T-helper 1 cell (primary cell): ENCODE measurements at places on chromosomes 7 and 10.
A peak's percentile ranks its signal among the peaks of the same experiment; 100 is the strongest.

DNA sequence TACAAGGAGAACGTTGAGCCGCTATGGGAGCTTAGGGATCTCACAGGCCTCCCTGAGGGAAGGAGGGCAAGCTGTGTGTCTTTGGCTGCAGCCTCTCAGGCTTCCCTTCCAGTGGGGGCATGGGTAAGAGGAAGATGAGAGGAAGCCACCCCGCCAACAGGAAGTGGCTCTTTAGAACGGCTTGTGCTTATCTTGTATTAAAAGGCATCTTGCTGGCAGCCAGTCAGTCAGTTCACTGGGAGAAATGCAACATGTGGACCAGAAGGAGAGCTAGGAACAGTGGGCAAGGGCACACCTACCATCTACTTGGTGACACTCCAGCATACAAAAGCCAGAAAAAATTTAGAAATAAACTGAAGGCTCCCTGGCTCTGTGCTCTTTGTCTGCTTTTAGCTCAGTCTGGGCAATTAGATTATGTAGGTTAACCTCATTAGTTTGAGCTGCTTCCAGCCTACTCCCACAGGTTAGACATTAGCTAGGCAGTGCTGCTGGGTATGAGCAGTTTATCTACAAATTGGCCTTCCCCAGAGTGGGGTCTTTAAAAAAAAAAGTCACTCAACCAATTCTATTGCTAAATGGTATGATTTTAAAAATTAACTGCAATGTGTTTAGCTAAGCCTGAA, 595.9 kb downstream of the KCNMA1 start:
- no peak for DNase-seq

GRCh38 chr10:101223274-101224059, 5.8 kb downstream of the LBX1 start:
- DNase-seq = no peak

DNA sequence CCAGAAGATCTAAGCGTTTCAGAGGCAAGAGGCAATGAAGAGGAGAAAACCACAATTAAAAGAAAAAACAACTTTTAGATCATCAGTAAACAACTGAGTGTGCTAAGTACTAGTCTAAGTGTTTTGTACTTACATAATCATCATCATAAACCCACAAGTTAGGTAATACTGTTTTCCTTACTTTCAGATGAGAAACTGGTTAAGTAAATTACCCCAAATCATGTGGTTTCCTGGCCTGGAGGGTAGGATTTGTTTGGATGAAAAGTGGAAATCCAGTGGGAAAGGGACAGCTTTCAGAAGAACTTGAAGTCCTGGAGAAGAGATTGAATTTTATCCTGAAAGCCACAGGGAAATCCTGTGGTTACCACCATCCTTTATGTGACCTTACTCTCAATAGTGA, 463.3 kb downstream of the LRMDA start:
- DNase-seq = no peak

GRCh38 chr10:70317943-70318318, 34.1 kb upstream of the NPFFR1 start:
- no peak for DNase-seq

GRCh38 chr7:149771720-149772240, 1.6 kb downstream of the ZNF467 start:
- DNase-seq = peak; percentile 82

- no peak for DNase-seq
These were observed 183.5 kb upstream of the PHYHIPL start for GRCh38 chr10:58992830-58993460.

DNA sequence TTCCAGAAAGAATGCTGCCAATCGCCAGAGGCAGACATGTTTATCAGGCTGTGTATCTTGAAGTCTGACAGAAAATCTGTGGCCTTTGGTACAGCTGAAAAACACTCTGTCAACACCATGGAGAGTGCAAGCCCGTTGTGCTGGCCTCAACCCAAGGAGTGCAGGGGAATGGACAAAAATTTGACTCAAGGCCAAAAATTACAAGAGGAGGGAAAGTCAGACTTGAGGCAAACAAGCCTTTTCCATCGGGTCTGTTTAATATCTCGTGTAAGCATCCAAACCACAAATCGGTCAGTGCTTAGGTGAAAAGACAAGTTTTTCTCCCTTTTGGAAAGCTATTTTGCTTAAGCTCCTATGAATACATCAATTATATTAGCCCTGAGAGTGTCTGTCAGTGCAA, 305.3 kb upstream of the NFE2L3 start:
- DNase-seq = no peak

DNA sequence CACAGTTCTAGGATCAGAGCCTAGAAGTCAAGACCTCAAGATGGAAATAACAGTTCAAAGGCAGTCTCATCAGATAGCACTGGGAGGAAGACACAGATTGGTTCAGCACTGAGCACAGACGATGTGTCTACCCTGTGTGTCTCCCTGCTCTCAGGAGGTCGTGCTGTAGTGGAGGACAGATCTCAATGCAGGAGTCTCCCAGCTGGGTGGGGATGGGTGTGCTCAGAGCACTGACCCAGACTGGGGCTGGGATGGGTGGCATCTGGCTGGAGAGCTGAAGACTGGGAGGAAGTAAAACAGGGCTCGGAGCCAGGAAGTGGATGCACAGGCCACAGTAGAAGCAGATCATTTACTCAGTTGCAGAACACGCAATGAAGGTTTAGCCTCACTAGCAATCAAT, 69.5 kb upstream of the GDF10 start:
- DNase-seq = no peak

GRCh38 chr7:105055621-105056020, 41.6 kb downstream of the KMT2E start:
- DNase-seq = no peak
